ENCODE measurements at places on chromosomes 3 and 15. TPM values are rescaled to one million over a fixed set of nuclear protein-coding genes. Genes with fewer than 3 reads are reported as not detected.

DNA sequence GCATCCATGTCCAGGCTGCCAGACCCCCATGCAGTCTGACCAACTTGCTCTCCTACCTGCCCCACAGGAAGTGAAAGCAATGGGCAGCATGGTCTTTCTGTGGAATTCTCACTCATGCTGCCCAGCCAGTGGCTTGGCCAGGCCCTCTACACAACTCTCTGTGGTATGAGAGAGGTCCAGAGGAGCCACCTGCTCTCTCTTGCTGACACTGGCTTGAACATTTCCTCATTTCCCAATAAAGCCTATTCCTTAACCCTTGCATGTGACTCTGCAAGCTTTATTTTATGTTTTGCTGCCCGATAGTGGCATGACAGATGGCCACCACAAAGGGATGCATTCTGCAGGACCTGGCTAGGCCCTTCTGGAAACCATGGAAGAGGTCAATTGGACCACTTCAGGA is 53.8 kb downstream of the CCR1 start:
- DNase-seq: no peak

DNA sequence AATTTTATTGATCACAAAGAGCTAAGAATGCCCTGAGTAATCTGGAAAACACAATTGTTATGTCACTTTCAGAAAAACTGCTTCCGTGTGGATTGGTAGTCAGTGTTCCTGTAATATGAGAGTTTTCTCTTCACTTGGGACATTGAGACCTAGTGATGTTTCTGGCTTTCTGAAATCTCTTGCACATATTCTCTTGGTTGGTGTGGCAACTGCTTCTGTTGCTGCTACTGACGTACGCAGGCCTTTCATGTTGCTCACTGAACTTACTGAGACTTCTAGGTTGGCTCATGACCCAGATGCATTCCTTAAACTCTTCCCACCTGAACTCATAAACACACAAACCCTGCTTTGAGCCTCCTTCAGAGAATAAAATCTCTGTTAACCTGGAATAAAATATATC is 175.0 kb upstream of the PFN2 start:
- DNase-seq: peak; percentile 83

GRCh38 chr3:9866639-9867038 is 13.4 kb downstream of the CIDEC start:
- no peak for DNase-seq

DNA sequence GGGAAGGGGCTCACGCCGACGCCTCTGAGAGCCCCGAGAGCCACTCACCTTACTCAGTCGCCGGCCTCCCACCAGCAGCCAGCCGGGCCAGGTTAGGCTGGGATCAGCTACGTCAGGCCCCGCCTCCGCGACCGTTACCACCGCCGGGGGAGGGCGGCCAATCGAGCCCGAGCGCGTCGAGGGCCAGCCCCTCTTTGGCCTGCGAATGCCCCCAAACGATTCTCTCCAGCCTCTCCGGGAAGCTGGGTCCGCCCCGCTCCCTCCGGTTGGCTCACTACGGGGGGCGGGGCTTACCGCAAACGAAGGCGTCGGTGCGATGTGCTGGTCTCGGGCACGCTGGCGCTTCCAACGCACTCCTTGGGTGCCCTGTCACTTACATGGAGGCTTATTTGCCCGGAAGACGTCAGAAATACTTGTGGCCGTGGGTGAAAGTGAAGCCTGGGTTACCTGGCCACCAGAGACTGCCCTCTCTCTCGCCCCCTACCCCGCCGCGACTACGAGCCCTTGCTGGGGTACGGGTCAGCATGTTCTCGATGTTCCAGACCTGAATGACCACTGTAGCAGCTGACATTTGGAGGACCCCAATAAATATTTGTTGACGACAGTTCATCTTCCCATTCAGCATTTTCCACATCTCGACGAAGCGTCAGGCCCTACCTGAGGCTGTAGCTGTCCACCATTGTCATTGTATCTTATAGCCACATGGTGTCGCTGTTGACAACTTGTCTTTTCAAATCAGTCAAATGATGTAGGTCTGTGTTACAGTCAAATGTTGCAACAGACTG is at the start of gene CEP70:
CEP70 (minus strand) TSS at position 111 of the 785 bp plus-strand sequence. CDS start 21,333 bp downstream, outside the sequence.
- DNase-seq: peak; percentile 97

- DNase-seq: no peak
These were observed 475 bp downstream of the ERC2 start for GRCh38 chr3:56467801-56468183.

DNA sequence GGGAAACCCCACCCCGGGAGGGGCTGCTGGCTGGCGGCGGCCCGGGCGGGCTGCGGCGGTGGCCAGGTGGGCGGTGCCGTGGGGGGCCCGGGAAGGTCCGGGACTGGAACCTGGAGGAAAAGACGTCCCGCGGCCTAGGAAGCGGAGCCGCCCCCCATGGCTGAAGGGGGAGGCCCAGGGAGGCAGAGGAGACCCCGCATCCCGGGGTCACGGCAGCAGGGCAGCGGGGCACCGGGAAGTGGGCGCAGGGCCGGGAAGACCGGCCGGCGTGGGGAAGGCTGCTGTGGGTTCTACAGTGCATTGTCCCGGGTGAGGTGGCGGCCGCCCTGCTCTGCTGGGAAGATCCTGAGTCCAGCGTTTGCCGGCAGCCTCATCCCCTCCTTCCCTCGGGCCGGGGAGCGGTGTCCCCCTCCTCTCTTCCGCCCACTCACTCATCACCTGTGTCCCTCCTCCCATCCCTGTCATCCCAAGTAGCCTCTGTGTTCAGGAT is 525 bp upstream of the FSTL1 start:
- DNase-seq: no peak

GRCh38 chr3:120608506-120608905 is 12.4 kb downstream of the NDUFB4 start:
- DNase-seq: no peak

DNA sequence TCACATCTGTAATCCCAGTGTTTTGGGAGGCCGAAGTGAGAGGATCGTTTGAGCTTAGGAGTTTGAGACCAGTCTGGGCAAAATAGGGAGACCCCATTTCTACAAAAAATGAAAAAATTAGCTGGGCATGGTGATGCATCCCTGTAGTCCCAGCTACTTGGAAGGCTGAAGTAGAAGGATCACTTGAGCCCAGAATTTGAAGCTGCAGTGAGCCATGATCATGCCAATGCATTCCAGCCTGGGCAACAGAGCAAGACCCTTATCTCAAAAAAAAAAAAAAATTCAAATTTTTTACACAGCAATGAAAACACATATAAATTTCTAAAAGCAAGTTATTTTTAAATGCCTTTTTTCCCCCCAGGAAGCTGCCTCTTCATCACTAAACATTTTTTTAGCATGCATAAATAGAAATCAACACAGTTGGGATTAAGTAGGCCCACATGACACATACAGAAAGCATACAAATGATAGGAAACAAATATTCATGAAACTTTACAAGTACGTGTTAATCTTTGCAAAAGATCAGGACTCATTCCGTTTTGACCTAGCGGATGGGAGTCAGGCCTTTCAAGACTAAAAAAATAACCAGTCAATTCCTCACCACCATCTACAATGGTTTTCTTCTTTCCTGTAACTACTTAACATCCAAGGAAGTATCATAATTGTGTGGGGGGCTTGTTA is 45.6 kb upstream of the IGDCC4 start:
- no peak for DNase-seq

DNA sequence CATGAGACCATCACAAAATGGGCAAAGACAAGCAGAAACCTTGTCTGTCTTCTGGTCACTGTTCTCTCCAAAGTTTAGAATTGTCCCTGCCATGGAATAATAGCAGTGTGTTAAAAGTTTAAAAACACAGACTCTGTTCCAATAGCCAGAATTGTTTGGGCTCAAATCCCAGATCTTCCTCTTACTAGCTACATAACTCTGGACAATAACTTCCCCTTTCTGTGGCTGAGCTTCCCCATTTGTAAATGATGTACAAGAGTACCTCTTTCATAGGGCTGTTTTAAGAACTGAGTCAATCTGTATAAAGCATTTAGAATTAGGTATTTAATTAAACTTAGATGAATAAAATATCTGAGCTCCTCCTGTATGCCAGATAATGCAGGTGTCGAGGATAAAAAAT is 623.0 kb downstream of the NTRK3 start:
- no peak for DNase-seq

GRCh38 chr3:4805662-4806061 is 173.6 kb upstream of the BHLHE40 start:
- no peak for DNase-seq

DNA sequence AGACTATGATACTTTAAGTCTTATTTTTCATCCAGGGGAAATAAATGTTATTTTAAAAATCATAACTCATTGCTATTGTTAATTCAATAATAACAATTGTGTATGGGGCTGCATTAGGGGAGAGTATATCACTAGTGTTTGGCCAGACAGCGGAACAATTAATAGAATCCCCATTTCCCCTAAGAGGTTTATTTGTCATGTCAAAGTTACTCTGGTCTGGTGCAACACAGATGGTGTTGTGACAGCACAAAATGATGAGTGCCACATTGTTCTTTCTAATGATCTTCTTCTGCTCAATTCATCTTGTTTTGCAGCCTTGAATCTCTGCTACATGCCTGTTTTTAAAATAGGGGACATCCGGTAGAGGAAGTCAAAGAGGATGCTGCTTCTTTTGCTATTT is 351.6 kb downstream of the NSUN3 start:
- no peak for DNase-seq

DNA sequence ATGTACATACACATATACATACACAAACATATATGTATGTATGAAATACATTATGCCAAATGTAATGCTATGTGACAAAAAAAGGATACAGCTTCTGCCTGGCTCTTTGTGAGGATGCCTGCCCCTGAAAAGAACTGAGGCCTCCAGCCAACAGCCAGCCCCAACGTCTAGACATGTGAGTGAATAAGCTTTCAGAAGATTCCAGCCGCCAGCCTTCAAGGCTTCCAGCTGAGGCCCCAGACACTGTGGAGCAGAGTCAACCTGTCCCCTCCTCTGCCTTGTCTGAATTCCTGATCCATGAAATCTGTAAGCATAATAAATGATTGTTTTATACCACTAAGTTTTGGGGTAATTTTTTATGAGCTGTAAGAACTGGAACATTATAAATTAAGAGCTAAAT is 24.7 kb downstream of the GXYLT2 start:
- no peak for DNase-seq

- DNase-seq: no peak
These were observed 64.6 kb downstream of the STAC start for GRCh38 chr3:36444909-36445308.

DNA sequence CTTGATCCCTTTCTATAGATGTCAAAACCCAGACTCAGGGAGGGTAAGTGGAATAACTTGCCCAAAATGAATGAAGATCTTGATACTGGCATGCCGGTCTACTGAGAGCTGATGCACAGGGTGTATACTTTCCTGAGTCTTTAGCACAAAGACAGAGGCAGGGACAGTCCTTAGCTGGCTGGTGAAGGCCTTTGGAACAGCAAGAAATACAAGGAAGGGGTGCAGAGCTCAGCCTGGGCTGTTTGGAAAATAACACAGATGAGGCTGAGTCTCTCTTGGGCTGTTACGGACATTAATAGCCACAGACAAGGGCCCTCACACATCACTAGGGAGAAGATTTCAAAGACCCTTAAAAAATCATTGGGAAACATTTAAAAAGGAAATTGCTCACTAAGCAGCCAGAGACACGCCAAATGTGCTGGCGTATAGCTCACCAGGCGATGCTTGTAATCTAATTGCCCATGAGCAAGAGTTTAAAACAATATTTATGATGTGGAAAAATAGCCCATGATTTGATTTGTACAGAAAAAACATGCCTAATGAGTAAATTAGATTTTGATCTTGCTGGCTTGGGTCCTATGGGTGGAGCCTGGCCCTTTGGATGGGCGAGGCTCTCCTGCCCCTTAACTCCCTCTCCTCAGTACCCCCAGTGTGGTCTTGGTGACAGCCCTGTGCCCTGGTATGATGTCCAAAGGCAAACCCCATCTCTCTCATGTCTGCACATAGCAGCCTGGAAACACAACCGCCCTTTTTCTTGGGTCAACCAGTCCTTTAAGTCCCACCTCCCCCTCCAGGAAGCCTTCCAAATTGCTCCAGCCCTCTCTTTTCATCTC is 81.8 kb upstream of the MRPS22 start:
- DNase-seq: no peak

- DNase-seq: no peak
These were observed at the start of gene FOXB1 for GRCh38 chr15:60004009-60004845. FOXB1 (plus strand) TSS chr15:60004311; CDS start chr15:60004964, 653 bp downstream.

- no peak for DNase-seq
These were observed 39.0 kb downstream of the SIDT1 start for GRCh38 chr3:113571360-113571759.

- DNase-seq: no peak
These were observed 29.4 kb downstream of the ULK4 start for GRCh38 chr3:41932464-41932863.

DNA sequence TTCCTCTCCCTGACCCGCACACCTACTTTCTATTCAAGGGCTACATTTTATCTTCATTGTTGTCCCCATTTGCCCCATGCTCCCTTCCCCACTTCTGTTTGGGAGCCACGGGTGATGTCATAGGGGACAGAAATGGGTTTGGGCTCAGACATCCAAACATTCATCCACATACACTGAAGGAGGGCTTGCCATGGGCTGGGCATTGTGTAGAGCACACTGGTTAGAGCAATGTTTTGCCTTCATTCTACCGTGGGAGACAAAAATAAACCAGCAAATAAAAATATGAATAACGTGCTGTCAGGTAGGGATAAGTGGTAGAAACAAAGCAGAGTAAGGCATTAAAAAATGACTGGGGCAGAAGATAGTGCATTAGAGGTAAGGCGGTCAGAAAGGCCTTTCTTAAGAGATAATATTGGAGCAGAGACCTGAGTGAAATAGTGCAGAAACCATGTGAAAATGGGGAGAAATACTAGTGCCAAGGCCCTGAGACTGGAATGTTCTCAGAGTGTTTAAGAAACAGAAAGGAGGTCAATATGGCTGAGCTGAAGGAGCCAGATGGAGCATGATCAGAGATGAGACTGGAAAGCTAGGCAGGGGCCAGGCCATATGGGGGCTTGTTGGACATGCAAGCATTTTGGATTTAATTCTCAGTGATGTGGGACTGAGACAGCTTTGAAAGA is 40.9 kb upstream of the CLSTN2 start:
- no peak for DNase-seq

DNA sequence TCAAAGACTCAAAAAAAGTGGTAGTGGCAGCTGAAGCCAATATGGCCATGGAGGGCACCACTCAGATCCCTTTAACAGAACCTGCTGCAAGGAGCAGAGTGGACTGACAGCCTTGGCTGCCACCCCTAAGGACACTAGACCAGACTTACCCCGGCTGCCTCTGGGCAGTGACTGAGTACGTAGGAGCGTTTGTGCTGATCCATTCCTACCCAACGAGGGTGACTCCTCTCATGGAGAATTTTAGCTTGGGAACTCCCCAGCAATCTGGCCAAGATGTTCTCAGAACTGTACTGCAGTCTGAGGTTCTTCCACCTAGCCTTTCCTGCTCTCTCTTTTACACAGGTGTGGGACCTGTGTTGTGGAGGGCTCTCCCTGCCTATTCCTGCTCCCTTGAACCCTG is 22.1 kb downstream of the CLEC3B start:
- DNase-seq: no peak

GRCh38 chr3:83002869-83003445 is 1241.5 kb upstream of the GBE1 start:
- no peak for DNase-seq

GRCh38 chr3:50395070-50395860 is 35.9 kb upstream of the TMEM115 start:
- no peak for DNase-seq

GRCh38 chr15:78842519-78842918 is 30.2 kb upstream of the MORF4L1 start:
- no peak for DNase-seq

- no peak for DNase-seq
These were observed 107.3 kb upstream of the IGSF10 start for GRCh38 chr3:151568184-151568583.

The SLC24A5 gene
- not detected for total RNA-seq

The B3GNT5 gene
- 2.8 TPM for total RNA-seq

The SOX2 gene
- total RNA-seq: not detected

The IL1RAP gene
- total RNA-seq: 10.8 TPM

The PPP1R14D gene
- not detected for total RNA-seq

The ZNF80 gene
- total RNA-seq: not detected

The CD96 gene
- total RNA-seq: under 0.01 TPM

Data from fibroblast of lung (primary cell).